NCI-H1105 treated with DMSO at 0.1 percent for 48 hours (cell line): ENCODE measurements at places on chromosomes 12 and 14.

DNA sequence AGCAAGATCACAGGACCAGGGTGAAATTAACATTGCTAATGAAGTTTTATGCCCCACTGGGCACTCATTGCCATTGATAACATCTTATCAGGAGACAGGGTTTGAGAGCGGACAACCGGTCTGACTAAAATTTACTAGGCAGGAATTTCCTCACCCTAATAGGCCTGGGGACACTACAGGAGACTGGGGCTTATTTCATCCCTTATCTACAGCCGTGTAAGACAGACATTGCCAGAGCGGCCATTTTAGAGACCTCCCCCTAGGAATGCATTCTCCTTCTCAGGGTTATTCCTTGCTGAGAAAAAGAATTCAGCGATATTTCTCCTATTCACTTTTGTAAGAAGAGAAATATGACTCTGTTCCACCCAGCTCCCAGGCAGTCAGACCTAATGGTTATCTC lies 8.3 kb downstream of the OR4K17 start:
- DNase-seq: no peak

- DNase-seq: no peak
Observed at GRCh38 chr12:22357531-22357930, 23.0 kb upstream of the ST8SIA1 start.

- no peak for DNase-seq
Observed at GRCh38 chr12:122545855-122546254, 18.8 kb downstream of the KNTC1 start.

DNA sequence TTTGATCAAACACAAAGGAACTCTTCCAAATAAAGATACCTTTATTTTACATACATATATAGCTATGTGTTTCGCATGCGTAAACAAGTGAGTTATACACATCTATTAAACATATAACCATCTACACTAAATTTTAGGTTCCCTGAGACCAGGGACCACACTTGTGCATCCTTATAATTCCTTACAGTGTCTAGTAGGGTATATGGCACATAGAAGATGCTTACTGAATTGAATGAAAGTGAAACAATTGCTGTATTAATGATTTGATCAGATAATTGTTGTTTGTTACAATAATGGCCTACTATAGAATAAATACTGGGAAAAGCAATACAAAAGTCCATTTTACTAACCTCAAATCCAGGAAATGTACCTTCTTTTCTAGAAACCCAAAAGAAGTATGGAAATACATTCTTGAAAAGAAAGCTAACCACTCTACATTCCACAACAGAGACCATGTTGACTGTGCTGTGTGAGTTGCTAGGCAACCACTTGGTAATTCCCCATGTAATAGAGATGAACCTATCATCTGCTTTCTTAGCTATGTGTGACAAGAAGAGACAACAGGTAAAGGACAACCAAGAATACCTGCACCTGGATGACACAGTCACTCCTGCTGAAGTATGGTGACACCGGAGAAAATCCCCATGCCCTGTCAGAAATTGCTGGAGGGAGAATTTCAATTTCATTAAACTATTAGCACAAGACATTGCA lies 11.9 kb upstream of the CIPC start:
- DNase-seq: no peak

DNA sequence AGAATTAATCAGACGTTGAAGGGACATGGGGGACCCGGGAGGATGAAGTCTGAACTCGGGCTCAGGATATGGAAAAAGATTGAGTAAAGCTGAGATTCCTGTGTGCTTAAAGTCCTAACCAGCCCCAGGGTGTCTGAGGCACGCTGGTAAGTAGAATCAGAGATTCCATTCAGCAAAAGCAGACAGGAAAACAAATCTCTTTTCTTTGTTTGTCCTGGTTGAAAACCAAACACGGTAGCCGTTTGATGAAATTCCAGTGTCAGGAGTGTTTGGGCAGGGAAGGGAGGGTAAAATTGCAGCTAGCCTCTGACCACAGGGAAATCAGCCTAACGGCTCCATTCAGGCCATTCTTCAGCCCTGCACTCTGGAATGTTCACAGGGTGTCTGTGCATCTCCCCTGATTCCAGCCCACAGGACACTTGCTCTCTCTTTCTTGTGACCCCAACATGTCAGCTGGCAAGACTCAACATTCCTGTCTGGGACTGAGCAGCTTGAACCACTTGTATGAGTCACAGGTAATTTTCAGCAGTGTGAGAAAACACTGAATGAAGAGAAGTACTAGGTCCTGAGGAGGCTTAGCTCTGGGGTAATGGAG lies 31.0 kb downstream of the NINJ2 start:
- DNase-seq: no peak

GRCh38 chr14:43903209-43903608 lies 603.9 kb downstream of the FSCB start:
- no peak for DNase-seq

- no peak for DNase-seq
Observed at GRCh38 chr12:131124487-131125280, 171.0 kb downstream of the ADGRD1 start.

DNA sequence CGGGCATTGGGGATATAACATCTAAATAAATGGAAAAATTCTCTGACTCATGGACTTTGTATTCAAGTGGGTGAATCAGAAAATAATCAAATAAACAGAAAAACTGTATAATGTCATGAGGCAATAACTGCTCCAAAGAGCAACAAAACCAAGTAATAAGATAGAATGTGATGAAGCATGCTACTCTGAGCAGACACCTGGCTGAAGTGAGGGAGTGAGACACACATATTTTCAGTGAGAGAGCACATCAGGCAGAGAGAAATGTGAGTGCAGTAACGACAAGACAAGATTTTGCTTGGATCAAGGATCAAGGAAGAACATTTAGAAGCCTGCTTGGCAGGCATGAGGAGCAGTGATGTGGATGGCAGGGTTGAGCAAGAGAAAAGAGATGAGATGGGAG lies 75.8 kb upstream of the CCDC91 start:
- no peak for DNase-seq
